NCI-H2171 (cell line): ENCODE measurements at places on chromosomes 12 and 14.

DNA sequence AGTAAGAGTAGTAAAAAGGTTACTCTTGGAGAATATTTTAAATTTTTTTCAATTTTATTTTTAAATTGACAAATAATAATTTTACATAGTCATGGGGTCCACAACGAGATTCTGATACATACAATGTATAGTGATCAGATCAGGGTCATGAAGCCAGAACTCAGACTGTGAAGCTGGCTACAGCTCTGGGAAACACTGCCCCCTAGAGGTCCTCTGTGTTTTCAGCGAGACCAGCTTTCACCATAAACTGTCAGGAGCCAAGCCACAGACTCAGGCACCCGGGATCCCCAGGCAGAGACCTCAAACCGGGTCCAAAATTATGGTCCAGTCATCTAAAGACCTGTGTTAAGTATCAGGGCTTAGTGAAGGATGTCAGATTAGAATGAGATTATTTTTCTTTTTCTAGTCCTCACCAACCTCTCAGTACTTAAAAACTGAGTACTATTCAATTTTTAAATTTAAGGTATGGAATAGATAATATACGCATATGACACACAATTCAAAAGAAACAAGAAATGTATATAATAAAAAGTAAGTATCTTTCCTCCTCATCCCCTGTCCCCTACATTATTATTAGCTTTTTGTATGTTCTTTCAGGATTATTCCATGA is 397.1 kb downstream of the MDGA2 start:
- DNase-seq: no peak

DNA sequence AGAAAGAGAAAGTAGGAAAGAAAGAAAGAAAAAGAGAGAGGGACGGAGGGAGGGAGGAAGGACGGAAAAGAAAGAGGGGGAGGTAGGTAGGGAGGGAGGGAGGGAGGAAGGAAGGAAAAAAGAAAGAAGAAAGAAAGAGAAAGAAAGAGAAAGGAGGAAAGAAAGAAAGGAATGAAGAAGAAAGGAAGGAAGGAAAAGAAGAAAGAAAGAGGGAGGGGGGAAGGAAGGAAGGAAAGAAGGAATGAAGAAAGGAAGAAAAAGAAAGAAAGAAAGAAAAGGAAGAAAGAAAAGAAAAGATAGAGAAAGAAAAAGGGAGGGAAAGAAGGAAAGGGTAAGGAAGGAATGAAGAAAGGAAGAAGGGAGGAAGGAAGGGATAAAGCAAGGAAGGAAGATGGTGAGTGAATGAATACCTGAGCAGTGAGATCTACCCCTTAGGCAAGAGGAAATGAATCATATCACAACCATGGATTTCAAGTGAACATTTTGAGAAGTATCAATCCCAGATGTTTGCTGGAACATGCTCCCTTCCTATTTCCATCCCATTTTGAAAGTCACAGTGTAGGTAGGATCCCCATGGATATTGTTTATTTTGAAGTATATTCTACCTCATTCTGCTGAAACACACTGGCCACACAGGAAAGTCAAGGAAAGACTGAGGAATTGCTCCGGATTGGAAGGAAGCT is 639.4 kb upstream of the TBX3 start:
- DNase-seq: no peak

DNA sequence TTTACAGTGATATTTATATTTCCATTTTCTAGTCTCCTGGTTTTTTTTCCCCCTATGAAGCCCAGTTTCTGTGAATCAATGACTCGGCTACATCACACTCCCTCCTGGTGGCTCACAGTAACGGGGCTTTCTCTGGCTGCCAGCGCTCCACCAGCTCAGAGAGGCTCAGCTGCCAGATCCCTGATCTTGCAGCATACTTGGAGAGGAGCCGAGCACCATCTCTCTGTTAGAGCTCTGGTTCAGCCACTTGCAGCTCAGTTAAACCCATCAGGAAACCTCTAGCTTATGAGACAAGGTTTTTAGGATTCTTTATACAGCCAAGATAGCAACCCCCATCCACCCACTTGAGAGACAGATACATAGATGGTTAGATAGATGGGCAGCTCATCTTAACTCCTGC is 74.6 kb downstream of the CIT start:
- no peak for DNase-seq

DNA sequence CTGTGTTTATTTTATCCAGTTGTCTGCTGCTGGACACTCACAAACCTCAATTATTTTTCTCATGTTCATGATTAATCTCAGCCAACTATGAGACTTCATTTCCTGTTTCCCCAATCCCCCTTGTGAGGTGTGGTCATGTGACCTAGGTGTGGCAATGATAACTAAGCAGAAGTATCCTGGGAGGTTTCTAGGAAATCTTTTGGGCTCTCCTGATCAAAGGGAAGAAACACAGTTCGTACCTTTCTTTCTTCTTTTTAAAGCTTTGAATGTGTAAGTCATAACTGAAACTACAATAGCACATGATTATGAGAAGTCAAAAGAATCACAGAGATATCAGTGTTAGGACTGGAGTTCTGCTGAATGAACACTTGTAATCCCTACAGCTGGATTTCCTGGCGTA is 34.4 kb upstream of the MANSC4 start:
- DNase-seq: no peak

DNA sequence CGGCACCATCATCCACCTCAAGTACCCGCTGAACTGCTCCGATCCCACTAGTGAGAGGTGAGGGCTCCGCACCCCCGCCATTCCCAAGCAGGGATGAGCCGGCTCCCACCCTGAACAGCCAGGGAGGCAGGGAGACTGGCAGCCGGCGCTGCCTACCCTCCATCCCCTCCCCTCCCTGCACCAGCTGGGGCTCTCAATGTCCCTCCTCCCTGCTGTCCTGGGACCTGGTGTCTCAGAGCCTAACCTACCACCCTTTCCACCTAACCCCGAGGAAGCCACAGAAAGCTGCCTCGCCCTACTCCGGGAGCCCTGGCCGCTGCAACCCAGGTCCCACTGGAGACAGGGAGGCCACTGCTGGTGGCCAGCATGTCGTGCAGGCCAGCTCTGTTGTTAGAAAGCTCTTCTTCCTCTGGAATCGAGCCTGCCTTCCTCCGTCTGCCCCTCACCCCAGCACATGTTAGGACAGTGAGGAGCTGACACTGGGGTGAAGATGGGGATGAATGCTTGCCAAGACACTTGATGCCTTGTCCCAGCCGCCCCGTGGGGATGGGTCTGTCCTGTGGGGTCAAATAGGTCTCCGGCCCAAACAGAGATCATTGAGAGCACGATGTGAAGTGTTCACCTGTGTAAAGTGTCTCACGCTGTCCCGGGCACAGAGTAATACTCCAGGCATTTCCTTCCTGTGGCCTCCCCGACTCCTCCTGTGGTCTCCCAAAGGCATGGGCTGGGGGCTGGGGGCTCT is 1.1 kb downstream of the PTPN6 start:
- DNase-seq: no peak
